ENCODE measurements at places on chromosomes 3 and 15. TPM values are rescaled to one million over a fixed set of nuclear protein-coding genes. Genes with fewer than 3 reads are reported as not detected.

CCK gene
- not detected for total RNA-seq

BLM gene
- total RNA-seq = 3.2 TPM

GLDN gene
- total RNA-seq = 10.9 TPM

CRYGS gene
- 3.0 TPM for total RNA-seq

SLC26A6 gene
- total RNA-seq = 11.1 TPM

ARNT2 gene
- 33.1 TPM for total RNA-seq

RTP1 gene
- total RNA-seq = 0.24 TPM

ACAN gene
- total RNA-seq = 0.16 TPM

CD200 gene
- 15.0 TPM for total RNA-seq

MCF2L2 gene
- total RNA-seq = 3.0 TPM

DNA sequence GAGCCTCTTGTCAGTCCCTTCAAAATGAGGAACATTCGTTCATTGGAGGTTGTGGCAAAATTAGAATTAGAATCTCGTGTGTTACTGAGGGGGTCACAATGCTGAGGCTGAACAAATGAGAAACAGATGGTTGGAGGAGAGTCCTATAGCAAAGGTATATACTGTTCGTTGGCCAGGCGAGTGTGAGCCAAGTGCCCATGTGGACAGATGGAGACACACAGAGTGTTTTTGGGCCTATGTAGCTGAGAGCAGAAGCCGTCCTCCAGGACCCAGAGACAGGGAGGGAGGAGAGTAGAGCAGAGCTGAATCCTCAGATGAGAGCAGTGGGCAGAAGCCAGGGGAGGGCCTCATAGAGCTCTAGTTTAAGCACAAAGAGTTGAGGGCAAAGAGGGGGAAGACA is 98.9 kb downstream of the NR1D2 start:
- ATAC-seq = no peak

DNA sequence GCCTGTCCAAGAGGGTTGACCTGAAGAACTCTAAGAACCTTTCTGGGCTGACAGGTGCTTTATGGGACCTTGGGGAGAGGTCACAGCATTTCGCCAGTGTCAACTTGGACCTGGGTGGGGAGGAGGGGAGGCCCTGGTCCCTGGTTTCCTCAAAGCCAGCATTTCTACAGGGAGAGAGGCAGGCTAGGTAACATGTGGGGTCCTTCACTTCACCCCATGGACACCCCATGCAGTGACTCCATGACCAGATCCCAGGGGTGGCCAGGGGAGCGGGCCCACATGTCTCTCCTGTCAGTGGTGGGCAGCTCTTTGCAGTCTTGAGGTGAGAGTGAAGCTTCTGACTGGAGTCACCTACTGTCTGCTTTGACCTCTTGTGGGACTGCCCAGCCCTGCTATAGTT is 35.8 kb downstream of the GOLGA6L10 start:
- no peak for ATAC-seq

GRCh38 chr3:31312400-31312799 is 220.3 kb upstream of the STT3B start:
- peak; percentile 32 for ATAC-seq

- no peak for ATAC-seq
Measured at GRCh38 chr3:168951368-168951767, 712.1 kb downstream of the MECOM start.

DNA sequence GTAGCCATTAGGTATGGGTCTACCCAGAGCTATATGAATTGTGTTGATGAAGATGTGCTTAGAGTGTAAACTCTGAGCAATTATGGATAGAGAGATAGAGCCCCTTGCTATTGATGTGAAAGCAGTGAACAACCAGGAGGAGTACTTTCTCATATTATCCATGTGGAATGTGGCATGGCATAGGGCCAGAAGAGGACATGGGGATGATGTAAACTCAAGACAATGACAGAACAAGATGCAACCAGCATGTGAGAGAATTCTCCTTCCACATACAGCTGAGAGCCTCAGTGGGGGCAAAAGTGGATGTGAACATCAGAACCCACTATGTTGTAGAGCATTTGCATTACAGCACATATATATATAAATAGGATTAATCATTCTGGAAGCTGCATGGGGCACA is 36.4 kb upstream of the BNC1 start:
- no peak for ATAC-seq

DNA sequence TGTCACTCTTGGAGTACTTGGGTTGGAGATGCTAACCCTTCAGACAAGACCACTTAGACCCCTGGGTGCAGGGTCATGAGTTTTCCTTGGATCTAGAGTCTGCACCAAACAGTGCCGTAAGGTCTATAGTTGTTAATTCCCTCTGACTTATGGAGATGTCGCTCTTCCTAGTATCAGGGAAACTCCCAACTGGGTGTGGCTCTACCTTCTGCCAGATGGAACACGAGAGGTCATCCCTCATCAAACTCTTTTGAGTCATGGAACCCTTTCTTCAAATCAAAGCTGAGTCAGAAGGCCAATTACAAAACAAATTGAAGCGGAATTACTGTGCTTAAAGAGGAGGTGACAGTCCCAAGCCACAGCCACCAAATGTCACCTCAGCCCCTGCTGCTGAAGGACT is 514.9 kb upstream of the PROK2 start:
- ATAC-seq = no peak

GRCh38 chr3:184741798-184742675 is 30.2 kb upstream of the MAGEF1 start:
- peak; percentile 51 for ATAC-seq

DNA sequence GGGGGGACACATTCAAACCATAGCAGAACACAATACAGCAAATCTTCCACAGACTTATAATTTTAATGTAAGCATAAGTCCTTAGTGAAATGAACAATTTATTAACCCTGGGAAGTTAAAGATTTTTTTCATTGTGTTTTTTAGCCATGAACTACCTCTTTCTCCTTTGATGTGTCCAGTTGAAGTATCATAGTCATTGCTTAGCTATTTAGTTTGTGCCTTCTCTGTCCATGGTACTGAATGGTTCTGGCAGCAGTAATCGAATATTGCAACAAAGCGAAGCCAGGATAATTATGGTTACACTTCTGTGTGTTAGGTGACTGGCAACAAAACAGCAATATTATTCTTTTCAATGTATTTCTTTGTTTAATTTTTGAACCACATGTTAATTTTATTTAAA is 403.0 kb upstream of the ONECUT1 start:
- no peak for ATAC-seq

GRCh38 chr3:63998852-63999754 is 24.2 kb downstream of the PSMD6 start:
- ATAC-seq = no peak

GRCh38 chr3:189103208-189103607 is 68.6 kb upstream of the TPRG1 start:
- no peak for ATAC-seq

DNA sequence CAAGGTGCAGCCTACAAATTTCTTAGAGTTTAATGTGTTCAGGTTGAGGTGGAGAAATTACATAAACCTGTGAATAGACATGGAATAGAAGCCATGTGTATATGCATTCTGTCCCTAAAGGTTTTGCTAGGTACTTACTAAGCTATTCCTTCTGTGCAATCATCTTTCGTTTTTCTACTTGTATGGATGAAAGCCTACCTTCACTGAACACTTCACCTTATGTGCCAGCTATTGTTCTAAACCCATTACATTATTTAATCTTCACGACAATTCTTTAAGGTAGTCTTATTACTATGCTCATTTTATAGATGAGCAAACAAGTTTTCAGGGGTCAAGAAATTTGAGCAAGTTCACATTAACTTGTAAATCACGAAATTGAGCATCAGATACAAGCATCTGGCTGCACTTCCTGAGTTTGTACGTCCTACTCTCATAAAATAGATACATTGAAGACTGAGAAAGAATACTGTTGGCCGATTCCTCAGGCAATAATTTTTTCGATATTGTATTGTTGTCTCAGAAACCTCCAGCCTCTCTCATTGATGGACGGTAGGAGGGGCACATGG is 635 bp upstream of the RCN2 start:
- ATAC-seq = no peak

DNA sequence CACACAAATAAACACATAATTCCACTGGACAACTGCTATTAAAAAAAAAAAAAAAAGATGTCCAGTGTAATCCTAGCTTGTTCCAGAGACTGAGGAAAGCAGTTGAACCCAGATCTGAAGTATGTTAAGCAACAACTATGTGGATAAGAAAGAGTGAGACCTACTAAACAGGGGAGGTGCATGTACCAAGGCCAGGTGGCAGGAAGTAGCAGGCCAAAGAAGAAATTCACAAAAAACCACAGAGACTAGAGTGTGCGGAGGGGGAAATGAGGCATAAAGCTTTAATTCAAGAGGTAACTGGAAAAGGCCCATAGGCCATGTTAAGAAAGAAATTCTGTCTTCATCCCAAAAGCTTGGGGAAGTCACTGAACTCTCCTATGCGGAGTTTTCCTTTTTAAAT is 490.0 kb downstream of the NAALADL2 start:
- ATAC-seq = no peak

GRCh38 chr15:68277131-68277602 is 378 bp upstream of the FEM1B start:
- peak; percentile 20 for ATAC-seq

DNA sequence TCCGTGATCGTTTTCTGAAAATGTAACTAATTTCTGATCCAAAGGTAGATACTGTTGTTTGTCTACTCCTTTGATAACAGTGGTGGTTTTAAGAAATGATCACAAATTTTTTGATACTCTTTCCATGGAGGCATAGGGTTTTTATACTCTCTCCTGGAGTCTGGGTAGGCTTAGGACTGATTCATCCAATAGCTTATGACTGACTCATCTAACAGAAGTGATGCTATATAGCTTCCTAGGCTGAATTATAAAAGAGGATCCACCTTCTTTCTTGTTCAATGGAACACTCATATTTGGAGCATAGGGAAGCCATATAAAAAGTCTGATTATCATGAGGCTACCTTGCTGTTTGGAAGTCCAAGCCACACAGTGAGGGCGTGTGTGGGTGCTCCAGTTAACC is 84.3 kb downstream of the CHST2 start:
- no peak for ATAC-seq

DNA sequence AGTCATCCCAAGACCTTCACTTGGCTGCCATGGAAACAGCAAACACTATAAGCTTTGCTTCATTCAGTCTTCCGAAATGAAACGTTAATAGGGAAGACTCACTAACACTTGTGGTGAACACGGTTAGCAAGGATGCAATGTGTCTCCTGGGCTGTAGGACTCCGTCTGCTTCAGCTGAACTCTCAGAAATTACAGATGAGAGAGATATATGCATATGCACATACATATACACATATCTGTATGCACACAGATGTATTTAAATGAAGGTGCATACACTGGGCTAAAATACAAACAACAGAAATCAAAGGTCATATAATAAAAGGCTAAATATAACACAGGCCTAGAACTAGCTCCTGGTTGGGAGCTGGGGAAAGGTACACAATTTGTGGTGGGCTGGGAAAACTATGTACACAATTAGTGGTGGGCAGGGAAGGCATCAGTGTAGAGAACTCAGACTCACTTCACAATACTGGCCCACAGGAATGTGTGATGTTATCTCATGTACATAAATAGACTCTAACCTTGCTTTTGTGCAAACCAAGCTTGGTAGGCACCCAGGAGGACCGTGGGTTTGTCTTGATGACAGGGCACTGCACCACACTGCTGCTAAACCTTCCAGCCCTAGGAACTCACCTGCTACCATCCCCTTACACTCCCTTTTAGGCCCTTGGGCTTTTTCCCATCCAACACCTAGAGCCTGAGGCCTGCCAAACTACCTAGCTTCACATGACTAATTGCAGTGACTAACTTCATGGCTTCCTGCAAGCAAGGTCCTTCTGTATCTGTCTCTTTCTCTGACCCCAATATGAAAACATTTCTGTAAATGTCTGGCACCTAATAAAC is 873.1 kb downstream of the NSUN3 start:
- peak; percentile 44 for ATAC-seq

DNA sequence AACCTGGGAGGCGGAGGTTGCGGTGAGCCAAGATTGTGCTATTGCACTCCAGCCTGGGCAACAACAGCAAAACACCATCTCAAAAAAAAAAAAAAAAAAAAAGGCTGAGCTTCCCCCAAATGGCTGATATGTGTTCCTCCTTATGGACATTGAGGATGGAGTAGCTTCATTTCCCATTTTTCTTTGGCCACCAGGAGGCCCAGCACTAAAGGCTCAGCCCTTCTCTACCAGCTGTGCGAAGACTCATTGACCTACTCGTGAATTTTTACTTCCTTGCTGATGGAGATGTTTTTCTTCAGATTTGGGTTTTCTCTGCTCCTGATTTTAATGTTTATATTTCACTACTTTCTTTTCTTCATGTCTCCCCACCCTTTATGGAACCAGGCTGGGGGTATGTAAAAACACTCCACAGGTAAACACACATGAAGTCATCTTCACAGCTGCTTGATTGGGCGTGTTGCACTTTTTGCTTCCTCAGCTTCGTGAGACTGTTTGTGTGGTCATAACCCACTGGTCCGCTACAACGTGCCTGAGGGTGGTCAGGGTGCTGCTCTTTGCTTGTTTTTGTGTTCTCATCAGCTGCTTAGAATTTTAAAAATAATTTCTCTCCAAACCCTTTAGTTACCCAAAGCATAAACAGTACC is 13.5 kb downstream of the SEMA4B start:
- ATAC-seq = no peak

- no peak for ATAC-seq
Measured at GRCh38 chr15:31403096-31403495, 76.5 kb downstream of the KLF13 start.

DNA sequence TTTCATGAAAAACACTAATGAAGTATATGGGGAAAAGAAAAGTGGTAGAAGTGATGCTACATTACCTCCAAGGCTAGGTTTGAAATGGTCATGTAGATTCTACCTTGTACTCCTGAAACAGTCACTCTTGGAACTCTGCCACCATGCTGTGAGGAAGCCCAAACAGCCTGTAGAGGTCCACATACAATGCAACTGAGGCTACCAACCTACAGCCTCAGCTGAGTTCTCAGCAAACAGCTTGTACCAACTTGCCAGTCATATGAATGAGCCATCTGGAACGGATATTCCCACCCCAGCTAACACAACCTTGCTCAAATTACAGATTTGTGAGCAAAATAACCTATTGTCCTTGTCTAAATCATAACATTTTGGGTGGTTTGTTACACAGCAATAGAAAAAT is 193.5 kb downstream of the ULK4 start:
- ATAC-seq = no peak

DNA sequence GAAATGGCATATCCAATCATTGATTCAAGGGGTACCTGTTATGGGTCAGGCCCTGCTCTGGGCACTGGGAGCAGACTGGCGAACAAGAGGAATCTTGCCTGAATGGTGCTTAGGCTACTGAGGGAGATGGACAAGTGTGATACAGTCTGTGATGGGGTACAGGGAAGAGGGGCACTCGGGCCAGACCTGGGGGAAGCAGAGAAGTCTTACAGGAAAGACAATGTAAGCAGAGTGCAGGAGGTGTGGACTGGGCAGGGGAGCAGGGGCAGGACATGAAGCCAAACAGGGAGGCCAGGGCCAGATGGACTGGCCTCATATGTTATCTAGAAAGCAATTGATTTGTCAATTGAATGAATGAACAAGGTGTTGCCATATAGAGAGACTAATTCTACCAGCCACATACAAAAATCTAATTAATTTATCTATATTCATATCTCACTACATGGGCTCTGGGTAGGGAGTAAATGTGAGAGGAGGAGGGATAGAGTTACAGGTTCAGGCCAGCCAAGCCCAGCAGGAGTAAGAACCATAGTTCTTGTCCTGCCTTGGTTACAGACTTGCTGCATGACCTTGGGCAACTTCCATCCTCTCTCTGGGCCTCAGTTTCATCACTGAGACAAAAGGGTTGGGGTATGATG is 3.6 kb upstream of the IGDCC4 start:
- ATAC-seq = no peak

GRCh38 chr3:45226206-45226915 is at the start of gene TMEM158:
Gene TMEM158, minus strand, starts transcription at chr3:45226287. Its CDS starts 260 bp downstream, at chr3:45226027.
- ATAC-seq = peak; percentile 81

GRCh38 chr3:112321867-112322652 is 10.9 kb upstream of the CD200 start:
- ATAC-seq = no peak

Measured in motor neuron (in vitro differentiated cells).